Prostate gland (tissue), 2 donors: ENCODE measurements at places on chromosomes 16 and 17.
A peak's percentile ranks its signal among the peaks of the same experiment; 100 is the strongest.

- no peak for DNase-seq
Measured at GRCh38 chr16:56349711-56350161, 75.6 kb downstream of the AMFR start.

DNA sequence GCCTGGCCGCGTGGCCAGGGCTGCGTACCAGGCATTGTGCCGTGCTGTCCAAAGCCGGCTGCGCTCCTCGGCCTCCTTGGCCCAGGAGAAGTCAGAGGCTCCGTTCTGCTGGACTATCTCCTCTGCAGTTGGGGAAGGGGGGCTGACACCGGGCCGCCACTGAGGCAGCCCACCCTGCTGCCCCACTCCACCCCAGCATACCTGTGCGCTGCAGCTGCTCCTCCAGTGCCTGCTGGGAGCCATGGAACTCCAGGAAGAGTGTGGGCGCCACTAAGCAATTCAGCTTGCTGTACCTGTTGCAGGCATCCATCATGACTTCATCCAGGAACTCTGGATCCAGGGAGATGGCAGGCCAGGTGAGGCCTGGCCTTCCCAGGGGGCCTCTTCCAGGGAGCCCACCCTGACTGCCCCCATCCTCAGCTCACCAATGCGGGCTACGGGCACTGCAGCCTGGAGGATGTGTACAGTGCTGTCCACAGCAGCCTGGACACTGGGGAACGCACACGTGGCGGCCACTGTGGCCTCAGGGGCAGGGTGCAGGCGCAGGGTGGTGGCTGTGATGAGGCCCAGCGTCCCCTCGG, 2.9 kb downstream of the LDHD start:
- no peak for DNase-seq

DNA sequence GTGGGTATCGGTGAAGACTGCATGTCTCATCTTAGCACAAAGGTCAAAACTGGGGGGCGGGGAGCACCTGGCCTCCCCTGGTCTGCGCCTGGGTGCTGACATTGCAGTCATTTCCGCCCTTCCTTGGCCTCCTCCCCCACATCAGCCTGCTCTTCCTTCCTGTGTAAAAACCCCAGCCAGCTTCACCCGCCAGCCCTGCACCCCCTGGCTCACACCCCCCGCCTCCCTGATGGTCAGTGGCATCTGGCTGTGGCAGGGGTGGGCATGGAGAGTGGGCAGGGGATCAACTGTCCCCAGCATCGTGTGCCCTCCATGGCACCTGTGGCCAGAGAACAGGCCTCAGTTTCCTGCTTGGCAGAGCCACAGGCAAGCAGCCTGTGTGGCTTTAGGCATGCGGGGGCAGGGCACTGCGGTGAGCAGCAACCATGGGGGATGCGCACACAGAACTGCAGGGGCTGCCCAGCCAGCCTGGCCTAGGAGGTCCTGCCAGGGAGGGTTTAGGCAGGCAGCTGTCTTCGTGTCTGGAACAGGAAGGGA, 26.5 kb upstream of the LASP1NB start:
- no peak for DNase-seq

DNA sequence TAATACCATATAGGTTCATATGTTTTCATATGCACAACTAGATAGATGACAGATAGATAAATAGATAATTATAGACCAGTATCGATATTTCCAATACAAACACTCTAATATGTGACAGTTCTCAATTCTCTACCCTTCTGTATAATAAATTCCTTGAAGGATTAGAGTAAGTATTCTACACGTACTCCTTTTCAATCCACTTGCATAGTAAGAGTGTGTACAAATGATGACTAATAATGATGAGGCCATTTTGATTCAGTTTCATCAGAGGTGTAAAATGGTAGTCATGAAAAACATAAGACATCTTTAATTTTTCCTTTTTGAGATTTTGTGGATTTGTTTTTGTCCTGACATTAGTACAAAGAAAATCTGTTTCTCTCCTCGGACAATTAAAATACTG, 188.3 kb upstream of the WSB1 start:
- no peak for DNase-seq

DNA sequence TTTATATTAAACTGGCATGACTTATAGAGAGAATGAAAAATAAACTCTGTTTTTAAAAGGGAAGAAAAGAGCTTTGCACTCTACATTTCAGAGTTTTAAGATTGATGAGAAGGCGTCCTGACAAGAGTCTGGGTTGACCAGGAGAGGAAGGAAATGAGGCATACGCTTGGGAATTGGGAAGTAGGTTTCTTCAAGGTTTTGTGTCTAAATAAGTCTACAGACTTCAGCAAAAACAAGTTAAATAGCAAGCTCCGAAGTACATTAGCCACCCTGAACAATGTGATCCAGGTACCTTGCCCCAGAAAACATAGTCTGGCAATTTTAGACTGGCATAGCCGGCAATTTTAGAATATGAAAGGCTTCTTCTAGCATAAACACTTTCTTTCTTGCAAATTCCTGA, 28.5 kb upstream of the CCDC182 start:
- DNase-seq: no peak

- DNase-seq: no peak
Measured at GRCh38 chr17:17355426-17355825, 52.3 kb downstream of the NT5M start.

DNA sequence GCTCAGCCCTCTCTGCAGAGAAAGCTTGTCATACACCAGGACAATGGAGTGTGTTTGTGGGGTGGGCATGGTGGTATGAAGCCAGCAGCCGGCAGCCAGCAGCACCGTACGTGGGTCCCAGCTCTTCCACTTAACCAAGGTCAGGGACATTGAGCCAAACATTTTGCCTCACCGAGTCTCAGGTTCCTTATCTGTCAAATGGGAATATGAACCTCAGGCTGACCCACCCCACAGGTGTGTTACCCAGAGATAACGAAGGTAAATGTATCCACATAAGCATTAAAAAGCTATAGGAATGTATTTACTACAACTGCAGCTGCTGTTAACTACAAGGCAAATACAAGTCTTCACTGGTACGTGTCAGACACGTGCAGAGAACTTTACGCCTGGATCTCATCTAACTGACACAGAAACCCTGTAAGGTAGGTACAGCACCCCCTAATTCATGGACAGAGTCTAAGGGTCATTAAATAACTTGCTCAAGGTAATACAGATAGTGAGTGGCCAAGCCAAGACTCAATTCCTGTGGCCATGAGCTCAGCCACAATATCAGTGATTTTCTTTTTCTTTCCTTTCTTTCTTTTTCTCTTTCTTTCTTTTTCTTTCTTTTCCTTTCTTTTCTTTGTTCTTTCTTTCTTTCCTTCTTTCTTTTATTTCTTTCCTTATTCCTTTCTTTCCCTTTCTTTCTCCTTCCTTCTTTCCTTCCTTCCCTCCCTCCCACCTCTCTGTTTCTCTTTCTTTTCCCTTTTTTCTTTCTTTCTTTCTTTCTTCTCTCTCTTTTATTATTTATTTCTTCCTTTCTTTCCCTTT, 990 bp downstream of the SLC5A11 start:
- DNase-seq: no peak

DNA sequence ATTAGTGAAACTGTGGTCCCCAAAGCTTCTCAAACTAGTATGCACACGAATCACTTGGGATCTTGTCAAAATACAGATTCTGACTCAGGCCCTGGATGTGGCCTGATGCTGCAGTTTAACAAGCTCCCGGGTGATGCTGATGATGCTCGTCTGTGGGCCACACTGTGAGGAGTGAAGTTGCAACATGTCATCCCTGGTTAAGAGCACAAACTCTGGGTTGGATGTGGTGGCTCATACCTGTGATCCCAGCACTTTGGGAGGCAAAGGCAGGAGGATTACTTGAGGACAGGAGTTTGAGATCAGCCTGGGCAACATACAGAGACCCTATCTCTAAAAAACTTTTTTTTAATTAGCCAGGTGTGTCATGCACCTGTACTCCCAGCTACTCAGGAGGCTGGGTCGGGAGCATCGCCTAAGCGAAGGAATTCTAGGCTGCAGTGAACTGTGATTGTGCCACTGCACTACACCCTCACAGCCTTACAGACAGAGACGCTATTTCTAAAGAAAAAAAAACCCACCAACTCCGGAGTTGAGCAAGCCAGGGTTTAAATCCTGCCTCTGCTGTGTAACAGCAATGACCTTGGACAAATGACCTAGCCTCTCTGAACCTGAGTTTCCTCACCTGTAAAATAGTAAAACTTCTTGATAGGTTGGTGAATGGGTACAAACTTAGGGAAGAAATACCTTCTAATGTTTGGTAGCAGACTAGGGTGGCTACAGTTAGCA, 24.4 kb upstream of the ABAT start:
- DNase-seq: no peak

DNA sequence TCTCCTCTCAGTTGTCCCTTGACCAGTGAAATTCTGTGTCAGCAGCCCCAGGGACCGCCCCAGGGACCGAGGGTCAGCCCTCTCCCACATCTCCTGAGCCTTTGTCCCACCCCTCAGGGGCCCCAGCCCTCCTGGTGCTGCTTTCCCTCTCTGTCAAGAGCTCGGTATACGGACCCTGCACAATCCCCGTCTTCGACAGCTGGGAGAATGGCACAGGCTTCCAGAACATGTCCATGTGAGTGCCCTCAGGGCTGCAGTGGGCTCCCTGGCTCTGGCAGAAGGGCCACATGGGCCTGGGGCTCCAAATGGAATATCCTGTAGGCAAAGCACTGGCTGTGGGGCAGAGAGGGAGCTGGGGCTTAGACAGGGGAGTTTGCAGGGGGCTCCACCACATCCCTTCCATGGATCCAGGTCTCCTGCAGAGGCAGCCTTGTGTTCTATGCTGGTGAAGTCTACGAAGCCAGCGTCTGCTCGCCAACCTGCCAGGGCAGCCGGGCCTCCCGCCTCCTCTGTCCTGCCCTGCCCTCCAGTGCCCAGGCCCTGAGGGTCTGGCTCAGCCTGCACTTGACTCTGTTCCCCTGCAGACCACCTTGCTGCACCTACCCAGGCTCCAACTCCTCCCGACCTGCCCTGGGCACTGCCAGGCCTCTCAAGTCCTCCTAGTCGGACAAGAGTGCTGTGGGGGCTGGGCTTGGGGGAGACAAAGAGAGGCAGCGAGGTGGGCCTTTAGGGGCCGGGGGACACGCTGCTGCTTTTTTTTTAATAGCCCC, 28.0 kb downstream of the ADGRG5 start:
- DNase-seq: no peak

DNA sequence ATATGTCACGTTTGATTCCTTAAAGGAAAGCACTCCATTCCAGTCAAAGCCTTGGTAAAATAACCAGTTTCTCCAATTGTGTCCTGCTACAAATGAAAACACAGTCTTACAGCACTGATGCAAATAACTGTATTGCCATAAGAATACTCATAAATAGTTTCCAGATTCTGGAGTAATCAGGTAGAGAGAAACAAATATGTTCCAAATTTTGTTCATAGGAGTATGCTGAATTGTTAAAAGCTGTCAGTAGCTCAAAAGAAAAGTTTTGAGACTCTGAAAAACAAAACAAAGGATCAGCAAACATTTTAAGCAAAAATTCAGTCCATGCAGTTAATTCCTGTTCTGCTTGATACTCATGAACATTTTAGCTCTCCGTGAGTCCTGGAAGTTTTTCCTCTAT, 7.8 kb downstream of the DHRS7B start:
- DNase-seq: no peak

DNA sequence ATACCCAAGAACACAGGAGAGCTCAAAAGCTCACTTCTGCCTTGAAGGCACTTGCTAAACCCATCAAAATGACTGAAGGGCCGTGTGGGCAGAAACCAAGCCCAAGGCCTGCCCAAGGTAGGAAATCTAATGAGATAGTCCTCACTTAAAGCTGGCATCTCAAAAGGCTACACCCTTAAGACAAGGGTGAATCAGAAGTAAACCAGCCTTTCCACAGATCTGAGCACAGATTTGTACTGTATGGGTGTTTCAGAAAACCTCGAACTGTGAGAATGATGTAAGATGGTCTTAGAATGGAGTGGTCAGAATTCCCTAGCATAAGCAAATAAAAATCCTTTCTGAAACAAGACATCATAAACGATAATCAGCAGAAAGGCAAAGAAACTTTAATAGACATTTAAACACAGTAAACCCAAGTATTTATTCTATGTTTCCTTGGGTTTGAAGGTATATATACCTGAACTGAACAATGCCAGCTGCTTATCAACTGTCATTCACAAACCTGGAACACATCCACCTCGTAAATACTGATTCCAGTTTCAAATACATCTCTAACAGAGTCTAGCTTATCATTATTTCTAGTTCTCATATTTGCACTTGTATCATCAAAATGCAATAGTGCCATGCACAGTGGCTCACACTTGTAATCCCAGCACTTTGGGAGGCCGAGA, 37.8 kb downstream of the GLG1 start:
- no peak for DNase-seq

DNA sequence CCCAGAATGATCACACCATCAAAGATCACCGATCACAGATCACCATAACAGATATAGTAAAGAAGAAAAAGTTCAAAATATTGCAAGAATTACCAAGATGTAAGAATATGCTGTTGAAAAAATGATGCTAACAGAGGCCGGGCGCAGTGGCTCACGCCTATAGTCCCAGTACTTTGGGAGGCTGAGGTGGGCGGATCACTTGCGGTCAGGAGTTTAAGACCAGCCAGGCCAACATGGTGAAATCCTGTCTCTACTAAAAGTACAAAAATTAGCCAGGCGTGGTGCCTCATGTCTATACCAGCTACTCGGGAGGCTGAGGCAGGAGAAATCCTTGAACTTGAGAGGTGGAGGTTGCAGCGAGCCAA, 53.2 kb downstream of the CPPED1 start:
- no peak for DNase-seq

- peak; percentile 71 for DNase-seq
Measured at GRCh38 chr16:54282202-54282927, 4.2 kb downstream of the IRX3 start.

DNA sequence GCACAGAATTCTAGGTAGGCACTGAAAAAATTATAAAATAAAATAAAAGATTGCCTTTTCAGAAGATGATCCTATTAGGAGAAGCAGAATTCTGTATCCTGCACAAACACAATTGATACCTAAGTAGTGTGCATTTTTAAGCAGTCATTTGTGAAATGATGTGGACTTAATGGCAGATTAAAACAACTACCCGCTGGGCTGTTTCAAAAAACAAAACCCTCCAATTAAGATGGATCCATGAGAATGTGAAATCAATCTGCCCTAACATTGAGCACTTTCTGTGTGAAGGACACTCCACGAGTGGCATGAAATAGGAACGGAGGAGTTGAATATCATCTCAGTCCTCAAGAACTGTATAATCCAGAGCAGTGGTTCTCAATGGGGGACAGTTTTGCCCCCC, 1012.8 kb upstream of the EEF2KMT start:
- no peak for DNase-seq

GRCh38 chr16:89973654-89974335, 25.2 kb downstream of the DEF8 start:
- DNase-seq: no peak
